ENCODE measurements at places on chromosomes 2 and 18.
A peak's percentile ranks its signal among the peaks of the same experiment; 100 is the strongest.

GRCh38 chr2:38228753-38229152 lies 148.3 kb downstream of the ATL2 start:
- DNase-seq: no peak

DNA sequence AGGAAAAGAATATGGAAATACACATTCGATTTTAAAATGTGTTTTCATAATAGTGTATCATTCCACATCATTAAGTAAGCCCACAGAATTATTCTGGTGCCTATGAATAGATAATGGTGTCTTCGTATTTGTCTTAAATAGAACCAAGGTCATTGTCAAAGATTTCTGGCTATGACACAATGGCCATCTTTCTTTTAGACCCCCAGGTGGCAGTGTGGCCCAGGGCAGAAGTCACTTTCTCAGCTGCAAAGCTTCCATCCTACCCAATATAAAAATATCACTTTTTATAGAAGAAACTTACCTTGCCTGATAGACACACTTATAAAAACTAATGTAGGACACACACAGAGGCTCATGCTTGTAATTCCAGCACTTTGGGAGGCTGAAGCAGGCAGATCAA lies 57.5 kb downstream of the ZRANB3 start:
- DNase-seq: peak; percentile 14

DNA sequence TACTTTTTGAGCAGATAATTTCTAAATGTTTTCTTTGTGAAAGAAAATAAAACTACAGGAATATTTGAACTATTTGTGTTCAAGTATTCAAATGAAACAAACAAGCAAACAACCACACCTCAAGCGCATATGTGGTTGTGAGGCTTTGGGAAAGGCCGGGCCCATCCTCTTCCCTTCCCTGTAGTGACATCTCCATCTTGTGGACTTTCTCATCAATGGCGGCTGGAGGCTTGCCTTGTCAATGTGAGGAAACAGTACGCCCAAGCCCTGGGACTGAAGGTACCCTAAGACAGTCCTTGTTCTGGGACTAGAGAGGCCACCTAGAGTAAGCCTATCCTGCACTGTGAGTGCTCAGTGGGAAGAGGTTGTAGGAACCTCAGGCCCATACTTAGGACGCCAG lies 166.8 kb downstream of the TPGS2 start:
- no peak for DNase-seq

DNA sequence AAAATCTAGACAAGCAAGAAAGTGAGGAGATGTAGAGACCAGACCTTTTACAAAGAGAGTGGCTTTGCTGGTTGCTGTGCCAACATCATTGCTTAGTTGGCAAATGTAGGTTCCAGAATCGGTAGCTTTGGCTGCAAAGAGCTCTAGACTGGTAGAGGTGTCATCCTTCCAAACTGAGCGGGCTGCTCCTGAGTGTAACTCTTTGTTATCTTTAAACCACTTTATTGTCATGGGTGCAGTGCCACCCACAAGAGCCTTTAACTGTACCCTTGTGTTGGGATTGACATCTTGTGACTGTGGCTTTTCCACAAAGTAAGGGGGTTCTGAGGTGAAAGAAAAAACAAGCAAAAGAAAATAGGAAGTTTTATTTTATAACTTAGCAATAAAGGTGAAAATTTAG lies 77.2 kb downstream of the TTN start:
- no peak for DNase-seq

DNA sequence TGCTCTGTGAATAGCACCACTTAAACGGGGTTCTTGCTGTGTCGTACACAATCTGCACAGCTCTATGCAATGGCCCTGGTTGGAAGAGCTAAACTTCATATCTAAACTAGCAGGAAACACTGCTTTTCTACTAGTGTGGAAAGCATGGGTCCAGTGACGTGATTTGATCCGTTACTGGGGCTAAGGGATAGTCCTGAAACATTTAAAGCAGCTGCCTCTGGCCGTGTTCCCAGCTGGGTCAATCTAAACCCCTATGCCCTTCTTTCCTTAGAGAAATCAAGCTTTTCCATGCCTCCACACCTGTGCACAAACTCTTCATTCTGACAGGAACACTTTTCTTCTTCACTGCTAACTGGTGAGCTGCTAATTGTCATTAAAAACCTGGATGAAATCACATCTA lies 5.4 kb upstream of the IGFBP5 start:
- DNase-seq: no peak

- no peak for DNase-seq
Observed at GRCh38 chr2:239554766-239555570, 154.1 kb upstream of the HDAC4 start.

DNA sequence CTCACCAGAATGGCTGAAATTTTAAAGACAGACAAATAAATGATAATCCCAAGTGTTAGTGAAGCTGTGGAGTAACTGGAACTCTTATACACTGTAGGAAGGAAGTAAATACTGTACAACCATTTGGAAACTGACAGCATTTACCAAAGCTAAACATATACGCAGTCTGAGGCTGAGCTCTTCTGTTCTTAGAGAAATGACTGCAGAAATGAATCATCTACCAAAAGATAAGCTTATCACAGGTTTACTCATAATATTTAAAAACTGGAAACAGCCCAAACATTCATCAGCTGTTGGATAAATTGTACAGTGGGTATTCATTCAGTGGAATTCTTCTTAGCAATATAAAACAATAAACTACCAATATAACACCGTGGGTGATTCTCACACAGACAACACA lies 218.2 kb upstream of the RAB12 start:
- no peak for DNase-seq

DNA sequence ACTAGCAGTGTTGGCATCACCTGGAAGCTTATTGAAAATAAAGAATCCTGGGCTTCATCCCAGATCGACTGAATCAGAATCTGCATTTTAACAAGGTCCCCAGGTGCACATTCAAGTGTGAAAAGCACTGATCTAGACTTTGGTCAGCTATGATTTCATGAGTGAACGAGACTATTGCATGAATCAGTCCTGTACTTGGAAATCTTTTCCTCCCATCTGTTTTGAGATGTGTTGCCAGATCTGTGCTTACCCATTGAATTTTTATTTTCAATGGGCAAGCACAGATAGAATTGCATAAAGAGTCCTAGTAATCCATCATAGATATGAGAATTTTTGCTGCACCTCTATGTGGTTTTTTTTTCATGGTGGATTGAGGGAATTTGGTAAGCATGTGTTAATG lies 64.0 kb downstream of the PMS1 start:
- DNase-seq: no peak

DNA sequence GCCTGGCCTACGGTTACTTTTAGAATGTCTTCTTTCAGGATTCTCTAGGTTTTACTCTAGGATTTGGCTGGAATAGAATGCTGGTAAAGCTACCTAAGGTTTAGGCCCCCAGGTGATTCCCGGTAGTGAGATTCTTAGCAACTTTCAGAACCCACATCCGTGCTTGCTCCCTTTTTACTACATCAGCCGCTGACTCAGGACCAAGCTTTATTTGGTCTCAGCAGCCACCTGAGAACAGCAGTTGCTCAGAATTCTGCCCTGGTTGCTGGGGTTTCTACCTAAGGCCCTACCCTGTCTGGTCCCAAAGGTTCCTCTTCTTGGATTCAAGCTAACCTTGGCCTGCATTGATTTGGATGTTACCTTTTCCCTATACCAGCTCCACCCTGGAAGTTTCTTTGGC lies 36.1 kb upstream of the NDUFV2 start:
- no peak for DNase-seq

DNA sequence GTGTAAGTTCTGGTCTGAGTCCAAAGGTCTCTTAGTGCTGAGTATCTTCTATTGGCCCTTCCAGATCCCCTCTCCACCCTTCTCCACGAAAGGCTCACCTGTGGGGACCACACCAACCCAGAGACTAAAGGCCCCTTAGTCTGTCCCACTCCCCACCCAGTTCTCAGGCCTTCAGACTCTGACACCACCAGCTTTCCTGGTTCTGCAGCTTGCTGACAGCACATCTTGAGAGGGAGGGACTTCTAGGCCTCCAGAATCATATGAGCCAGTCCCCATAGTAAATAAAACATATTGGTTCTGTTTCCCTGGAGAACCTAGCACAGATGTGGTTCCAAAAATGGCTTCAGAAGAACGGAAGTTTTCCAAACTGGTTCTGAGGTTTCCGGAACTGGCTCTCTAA lies 38.5 kb upstream of the KLF11 start:
- no peak for DNase-seq

- no peak for DNase-seq
Observed at GRCh38 chr2:70992945-70993853, 1.5 kb downstream of the TEX261 start.

- no peak for DNase-seq
Observed at GRCh38 chr2:170022692-170023091, 155.3 kb upstream of the MYO3B start.

GRCh38 chr18:48445540-48445939 lies 36.4 kb upstream of the ZBTB7C start:
- peak; percentile 77 for DNase-seq

- no peak for DNase-seq
Observed at GRCh38 chr2:132651115-132652045, 18.6 kb downstream of the LYPD1 start.

DNA sequence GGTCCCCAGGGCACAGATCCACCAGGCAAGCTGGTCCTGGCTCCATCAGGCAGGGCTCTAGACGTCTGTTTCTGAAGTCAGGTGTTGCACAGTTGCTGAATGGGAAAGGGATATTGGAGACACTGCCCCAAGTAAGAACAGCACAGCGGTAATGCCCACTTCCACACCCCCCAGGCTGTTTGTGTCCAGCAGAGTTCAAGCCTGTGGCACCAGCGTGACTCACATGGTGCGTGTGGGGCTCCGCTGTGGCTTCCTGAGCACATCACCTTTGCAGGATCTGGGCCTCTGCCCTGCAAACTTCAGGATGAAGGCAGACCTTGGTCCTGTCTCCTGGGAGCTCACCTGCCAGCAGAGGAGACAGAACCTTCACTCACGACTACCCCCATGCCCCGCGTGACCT lies 203.3 kb downstream of the TFCP2L1 start:
- DNase-seq: no peak

GRCh38 chr2:216947055-216947454 lies 87.2 kb upstream of the TNP1 start:
- no peak for DNase-seq

DNA sequence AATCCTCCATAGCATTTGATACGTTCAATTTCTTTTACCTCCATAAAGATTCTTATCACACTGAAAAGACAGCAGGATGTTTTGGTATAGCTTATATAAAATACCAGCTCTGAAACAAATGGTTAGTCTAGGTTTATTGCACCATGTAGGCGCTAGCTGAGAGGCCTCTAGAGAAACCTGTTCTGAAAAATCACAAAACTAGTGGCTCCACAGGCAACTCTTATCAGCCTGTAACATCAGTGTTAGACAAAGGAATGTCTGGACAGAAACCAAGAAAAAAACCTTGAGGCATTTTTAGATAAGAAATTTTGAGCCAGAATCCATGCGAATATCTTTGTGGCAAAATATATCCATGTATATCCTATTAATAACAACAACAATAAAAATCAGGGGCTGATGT lies 440.4 kb upstream of the MAP2 start:
- no peak for DNase-seq

GRCh38 chr18:39162013-39162827 lies 1596.6 kb upstream of the CELF4 start:
- no peak for DNase-seq

GRCh38 chr2:188527141-188527540 lies 235.5 kb downstream of the GULP1 start:
- DNase-seq: no peak

GRCh38 chr2:108365656-108366055 lies 12.1 kb upstream of the SULT1C4 start:
- no peak for DNase-seq

- no peak for DNase-seq
Observed at GRCh38 chr2:108958632-108959341, 30.2 kb downstream of the EDAR start.

DNA sequence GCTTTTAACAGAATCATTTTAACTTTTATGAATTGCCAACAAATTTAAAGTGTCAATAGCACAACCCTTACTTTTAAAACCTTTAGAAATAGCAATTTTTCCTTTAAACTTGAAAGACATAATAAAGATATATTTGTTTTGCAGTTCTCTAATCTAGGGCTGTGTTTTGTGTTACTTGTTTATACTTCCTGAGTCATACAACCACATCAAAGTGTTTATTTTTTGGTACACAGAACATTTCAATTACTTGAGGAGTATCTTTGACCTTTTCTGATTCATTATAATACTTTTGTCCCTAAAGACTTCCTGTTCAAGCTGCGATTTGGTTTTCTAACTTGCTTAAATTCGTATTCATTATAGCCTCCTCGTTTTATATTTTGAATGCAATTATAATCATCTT lies 21.8 kb downstream of the TYW5 start:
- DNase-seq: no peak

GRCh38 chr2:37654932-37655841 lies 16.3 kb downstream of the CDC42EP3 start:
- no peak for DNase-seq

- no peak for DNase-seq
Observed at GRCh38 chr18:27363872-27364271, 178.8 kb upstream of the CHST9 start.

GRCh38 chr2:8094526-8094925 lies 587.3 kb upstream of the ID2 start:
- DNase-seq: no peak

- no peak for DNase-seq
Observed at GRCh38 chr18:78378403-78378802, 601.2 kb upstream of the SALL3 start.

DNA sequence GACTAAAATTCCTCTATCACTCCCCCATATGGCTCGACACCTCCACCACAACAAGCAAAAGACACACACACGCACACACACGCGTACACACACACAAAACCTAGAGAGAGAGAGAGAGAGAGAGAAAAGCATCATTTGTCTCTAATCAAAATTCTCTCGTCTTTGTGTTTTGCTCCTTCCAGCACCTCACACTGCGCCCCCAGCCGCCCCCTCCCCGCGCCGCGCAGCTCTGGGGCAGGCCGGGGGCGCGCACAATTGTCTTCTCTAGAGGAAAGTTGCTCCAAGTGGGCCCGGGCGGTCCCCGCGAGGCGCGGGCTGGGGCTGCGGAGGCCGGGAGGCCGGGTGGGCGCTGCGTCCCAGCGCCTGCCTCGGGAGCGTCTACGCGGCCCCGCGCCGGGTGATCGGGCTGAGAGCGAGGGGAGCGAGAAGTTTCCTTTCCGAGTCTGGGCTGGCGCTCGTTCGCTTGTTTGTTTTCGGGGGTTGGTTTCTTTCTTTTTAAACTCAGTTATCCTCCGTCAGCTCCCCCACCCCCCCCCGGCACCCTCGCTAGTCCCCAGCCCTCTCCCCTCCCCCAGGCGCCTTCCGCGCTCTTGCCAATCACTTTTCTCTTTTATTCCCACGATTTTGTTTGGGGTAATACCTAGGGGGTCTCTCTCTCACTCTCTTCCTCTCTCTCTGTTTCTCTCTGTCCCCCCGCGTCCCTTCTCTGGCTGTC lies 4.1 kb downstream of the ZEB2 start:
- peak; percentile 58 for DNase-seq

- no peak for DNase-seq
Observed at GRCh38 chr2:101806701-101807100, 109.2 kb downstream of the MAP4K4 start.

Measured in stimulated activated naive CD8-positive, alpha-beta T cell treated with anti-CD3 and anti-CD28 coated beads, Interleukin-15, Interleukin-2, amounts not matched to agents 100 U/mL and 50 U/mL, for 24 hours (primary cell).